ENCODE measurements at places on chromosomes 7 and 10.

GRCh38 chr7:155263581-155264143 is 34.0 kb upstream of the INSIG1 start:
- DNase-seq, result no peak

DNA sequence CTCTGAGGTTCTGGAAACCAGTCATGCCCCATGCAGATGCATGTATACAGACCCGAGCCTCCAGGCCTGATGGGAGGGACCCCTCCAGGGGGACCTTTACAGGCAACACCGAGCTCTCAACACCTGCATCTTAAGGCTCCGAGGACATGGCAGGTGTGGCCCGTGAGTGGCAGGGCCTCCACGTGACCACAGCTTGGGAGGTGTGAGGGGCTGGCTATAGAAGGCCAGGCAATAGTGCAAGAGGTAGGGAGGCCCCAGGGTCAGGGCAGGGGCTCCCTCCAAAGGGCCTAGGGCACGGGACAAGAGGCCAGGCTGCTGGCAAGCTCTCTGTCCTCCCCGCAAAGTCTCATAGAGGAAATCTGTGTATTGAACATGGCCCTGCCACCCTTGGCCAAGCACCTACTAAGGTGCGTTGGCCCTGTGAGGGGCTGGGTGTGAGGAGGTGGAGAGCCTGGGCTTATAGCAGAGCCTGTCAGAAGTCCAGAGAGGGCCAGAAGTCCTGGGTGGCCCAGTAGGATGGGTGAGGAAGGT is 134.2 kb downstream of the PTPN20 start:
- no peak for DNase-seq

DNA sequence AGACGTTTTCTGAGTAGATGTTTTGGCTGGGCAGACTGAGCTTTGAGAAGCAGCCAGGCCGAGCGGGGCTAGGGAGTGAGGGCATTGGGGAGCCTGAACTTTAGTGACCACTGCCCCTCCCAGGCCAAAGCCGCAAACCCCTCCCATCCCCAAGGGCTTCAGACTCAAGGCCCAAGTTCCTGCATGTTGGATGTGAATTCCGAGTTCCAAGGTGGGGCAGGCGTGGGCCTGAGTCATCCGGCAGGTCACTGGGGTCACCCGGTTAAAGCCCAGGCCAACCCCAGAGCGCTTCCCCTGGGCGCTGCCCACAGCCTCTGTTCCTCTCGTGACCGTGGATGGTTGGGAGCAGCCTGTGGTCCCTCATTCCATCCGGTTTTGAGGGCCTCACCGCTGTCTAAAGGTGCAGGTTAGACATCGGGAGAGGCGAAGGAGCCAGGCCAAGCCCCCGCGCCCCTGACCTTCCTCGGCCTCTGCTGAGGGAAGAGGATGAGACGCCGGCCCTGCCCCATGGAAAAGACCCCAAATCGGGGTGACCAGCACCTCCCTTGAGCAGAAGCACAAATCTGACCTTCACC is 6.9 kb upstream of the PDGFA start:
- no peak for DNase-seq

- no peak for DNase-seq
Observed at GRCh38 chr10:11231285-11231684, 213.6 kb downstream of the CELF2 start.

GRCh38 chr7:47516985-47517600 is 64.8 kb downstream of the TNS3 start:
- no peak for DNase-seq

DNA sequence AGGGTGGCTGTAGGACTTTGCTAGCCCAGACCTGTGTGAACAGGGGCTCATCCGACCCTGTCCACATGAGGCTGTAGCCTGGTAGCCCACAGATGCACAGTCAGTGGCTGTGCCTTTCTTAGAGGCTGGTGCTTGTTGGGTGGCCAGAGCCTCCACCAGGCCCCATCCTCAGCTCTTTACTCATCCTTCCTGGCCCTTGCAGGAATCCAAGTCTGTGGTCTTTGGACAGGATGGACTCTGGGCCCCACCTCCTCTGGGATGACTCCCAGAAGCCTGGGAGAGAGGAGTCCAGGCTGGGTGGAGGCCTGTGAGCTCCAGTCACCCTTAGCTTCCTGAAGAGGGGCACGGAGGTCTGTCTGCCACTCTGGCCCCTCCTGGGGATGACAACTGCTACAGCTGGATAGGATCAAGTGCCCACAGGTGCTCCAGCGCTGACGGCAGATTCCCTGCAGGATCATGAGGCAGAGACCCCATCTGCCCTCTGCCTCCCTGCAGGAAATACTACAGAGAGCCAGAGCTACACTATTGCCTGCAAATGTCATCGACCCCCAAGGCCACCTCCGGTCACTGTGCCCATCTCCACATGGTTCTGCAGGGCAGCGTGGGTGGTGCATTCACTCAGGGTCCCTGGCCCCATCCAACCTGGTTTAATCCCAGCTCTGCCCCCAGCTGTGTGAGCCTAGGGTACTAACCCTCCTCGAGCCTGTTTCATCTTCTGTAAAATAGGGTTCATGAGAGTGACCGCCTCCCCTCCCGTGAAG is 114.5 kb downstream of the PTPN20 start:
- DNase-seq, result peak; percentile 1

DNA sequence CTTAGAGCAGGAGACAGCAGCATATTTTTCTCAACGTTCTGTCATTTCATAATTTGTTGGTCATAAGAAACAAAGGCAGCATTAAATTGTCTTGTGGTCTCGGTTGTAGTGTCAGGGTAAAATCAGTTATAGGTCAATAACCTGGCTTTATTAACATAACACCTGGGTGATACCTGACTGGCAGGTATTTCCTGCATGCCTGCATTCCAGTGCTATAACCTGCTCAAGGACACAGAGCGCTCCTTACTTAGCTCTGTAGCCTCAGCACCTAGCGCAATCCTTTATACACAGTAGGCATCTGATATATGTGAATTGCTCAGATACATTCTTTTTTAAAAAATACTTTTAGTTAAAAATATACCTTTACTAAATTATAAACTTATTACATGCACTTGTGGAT is 38.9 kb upstream of the PRKG1 start:
- no peak for DNase-seq

DNA sequence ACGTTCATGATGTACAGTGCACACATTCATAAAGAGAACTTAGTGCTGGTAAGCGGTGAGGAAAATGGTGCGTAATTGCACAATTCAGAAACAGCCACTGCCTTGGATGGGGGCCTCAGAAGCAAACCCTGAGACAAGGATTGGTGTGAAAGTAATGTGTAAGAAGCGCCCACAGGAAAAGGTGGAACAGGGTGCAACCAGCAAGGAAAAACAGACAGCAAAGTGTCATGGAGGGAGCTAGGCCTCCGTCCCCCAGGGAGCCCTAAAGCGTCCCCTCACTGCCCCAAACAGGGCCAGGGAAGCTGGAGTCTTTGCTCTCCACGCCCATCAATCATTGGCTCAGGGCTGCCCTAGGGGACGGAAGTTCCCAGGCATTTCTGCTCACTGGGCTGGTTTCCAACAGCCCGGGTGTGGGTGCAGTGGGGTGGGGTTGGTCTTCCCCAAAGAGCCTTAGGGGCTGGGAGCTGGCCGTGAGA is 9.6 kb upstream of the C10orf105 start:
- peak; percentile 63 for DNase-seq

DNA sequence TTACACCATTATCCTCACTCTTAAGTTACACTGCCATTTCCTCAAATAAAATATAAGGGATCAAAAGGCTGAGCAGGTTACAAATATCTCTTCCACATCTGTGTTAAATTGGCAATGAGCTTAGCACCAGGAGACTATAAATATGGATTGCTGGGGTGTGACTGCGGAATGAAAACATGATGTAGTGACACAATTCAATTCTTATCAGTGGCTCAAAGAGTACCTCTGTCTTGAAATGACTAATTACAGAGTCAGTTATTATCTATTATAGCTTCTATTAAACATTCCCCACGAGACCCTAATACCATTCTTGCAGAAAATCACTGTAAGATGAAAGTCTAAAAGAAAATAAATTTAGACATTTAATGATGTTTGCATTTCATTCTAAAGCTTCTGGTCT is 67.1 kb downstream of the RELN start:
- DNase-seq, result no peak

- no peak for DNase-seq
Observed at GRCh38 chr7:50264908-50265307, 39.6 kb upstream of the IKZF1 start.

GRCh38 chr7:124456286-124456685 is 309.3 kb downstream of the GPR37 start:
- no peak for DNase-seq

GRCh38 chr7:2001601-2002442 is 230.9 kb downstream of the MAD1L1 start:
- no peak for DNase-seq

DNA sequence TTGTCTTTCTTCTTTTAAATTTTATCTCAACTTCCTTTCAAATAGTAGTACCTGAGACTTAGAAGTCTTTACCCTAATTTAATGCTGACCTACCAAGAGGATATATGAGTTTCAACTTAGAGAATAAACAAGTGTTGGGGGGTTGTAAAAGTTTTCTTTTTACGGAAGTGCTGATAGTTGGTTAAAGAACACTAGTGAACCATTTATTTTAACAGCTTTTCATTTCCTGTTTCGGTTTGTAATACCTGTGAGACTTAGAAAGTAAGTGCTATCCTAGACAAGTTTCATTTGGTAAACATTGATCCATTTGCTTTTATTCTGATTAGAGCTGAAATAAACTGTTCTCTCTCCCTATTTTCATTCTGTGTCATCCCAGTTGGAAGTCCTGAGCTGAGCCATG is 683.1 kb upstream of the SORCS1 start:
- no peak for DNase-seq

DNA sequence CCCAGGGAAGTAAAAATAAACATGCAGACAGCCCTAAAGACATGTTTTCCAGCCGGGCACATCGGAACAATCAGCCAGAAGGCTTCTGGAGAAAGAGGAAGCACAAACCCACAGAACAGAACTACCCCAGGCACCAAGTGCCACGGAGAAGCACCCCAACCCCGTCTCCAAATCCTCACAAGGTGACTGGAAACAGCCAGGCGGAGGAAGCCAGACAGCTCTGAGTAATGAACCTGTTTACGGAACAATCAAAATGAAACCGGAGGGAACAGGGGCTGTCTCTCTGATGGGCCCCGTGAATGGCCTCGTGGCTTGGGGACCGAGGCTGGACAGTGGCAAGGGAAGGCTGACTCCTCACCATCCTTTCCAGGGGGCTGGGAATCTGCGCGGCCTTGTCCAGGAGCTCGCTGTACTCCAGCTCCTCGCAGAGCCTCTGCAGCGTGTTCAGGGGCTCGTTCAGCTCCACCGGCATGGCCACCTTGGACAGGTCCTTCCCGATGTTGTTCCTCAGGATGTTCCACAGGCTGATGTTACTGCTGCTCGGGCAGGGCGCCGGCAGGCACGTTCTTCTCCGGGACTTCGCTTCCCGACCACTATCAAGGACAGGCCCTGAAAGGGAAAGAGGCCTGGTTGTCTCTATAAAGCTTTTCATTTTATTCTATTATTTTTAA is 77.0 kb upstream of the GSDME start:
- DNase-seq, result peak; percentile 21

- no peak for DNase-seq
Observed at GRCh38 chr10:133106516-133106915, 18.8 kb downstream of the ADGRA1 start.

DNA sequence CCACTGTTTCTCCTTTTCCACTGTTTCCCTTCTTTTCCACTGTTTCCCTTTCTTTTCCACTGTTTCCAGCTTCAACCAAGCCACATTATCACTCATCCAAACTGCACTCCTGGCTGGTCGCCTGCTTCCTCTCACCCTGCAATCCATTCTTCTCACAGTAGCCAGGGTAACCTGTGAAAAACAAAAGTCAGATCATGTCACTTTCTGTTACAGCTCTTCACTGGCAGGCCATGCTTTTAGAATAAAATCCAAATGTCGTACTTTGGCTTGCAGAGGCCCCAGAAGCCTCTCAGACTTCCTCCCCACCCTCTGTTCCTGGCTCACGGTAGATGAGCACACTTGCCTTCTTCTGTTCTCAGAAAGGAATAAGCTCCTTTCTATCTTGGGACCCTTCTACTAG is 33.9 kb downstream of the STARD3NL start:
- peak; percentile 20 for DNase-seq

DNA sequence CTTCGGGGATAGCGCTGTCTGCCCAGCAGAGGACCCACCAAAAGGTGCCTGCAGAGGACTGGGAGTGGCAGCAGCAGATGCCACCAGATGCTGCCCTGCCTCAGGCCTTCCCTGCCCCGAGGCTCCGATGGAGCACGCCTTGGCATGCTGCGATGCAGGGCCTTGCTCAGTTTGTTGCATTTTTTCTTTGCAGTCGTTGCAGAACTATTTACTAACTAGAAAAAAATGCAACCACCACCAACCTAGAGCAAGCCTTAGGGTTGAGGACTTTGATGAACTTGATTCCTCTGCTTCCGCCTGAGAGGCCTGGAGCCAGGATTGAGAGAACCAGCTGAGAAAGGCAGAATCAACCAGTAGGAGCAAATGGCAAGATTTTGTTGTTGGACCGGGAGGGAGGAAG is 585.6 kb upstream of the MKI67 start:
- DNase-seq, result no peak

DNA sequence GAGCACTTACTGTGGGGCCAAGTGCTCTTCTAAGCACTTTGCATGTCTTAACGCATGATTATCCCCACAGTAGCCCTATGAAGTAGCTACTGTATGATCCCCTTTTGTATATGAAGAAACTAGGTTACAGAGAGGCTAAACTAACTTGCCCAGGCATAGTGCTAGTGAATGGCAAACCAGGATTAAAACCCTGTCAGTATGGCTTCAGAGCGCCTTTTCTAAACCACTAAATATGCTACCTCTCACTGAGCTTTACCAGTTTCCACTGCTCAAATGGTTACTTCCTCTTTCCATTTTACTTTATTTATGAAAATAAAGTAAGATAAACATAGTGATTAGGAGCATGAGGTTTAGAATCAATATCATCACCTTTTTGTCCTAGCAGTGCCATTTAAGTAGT is 73.6 kb downstream of the PODXL start:
- DNase-seq, result no peak
